ENCODE measurements at places on chromosomes 7 and 10.

DNA sequence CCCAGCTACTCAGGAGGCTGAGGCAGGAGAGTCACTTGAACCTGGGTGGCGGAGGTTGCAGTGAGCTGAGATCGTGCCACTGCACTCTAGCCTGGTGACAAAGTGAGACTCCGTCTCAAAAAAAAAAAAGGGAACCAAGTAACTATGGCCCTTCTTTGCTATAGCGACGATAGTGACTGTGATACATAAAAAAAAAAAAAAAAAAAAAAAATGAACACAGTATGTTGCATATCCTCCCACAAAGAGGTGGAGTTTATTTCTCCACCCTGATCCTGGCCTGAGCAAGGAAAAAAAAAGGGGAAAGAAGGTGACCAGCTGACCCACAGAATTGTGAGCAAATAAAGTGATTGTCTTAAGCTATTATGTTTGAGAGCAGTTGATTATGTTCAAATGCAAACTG, 42.3 kb upstream of the STEAP1B start:
- no peak for DNase-seq

DNA sequence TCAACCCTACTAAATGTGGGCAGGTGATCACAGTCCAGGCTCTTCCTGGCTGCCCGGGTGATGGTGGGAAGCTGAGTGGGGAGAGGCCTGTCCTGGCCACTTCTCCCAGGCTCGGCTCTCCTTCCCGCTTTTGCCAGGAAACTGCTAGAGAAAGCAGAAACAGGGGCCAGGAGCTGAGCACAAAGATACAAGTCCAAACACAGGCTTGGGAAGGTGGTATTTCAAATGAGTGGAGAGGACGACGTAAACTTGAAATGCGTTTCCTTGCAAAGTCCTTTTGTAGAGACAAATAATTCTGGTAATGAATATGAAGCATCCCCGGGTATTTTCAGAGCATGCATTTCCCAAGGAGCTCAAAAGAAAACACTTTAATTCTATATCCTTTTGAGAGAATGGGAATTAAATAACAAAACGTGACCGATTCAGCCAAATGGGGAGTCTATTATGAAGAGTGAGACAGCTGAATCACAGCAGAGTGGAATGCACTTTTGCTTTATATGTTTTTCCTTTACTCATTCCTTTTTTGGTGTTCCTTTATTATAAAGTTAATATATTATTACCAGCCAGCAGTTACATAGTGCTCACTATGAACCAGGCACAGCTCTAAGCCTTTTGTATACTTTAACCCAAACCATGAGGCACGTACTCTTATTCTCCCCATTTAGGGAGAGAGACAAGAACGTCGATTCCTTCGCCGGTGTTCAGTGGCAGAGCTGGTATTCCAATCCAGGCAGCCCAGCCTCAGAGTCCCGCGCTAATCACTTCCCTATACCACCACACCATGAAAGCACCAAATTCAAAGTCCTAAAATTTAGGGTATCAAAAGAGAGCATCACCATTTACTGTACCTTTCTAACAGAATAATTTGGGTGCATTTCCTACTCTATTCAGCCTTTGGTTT, 218.2 kb upstream of the KLF14 start:
- no peak for DNase-seq

DNA sequence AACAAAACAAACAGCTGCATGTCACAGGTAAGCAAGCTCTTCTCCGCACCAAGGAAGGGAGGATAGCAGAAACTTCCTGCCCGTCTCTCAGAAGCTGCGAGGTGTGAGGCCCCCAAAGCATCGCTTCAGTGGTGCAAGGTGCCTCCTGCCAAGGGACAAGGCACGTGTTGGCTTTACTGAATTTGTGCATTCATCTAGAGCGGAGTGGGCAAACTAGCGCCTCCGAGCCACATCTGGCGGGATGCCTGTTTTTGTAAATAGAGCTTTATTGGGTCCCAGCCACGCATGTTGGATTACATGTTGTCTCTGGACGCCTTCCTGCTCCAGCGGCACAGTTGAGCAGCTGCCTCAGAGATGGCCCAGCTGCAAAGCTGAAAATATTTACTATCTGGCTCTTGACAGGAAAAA, 27.7 kb downstream of the PHYH start:
- no peak for DNase-seq

- no peak for DNase-seq
These were observed 39.8 kb downstream of the VWA2 start for GRCh38 chr10:114278884-114279191.

- no peak for DNase-seq
These were observed 337 bp downstream of the TRIL start for GRCh38 chr7:28957751-28958234.

- no peak for DNase-seq
These were observed 18.2 kb downstream of the TTYH3 start for GRCh38 chr7:2649991-2650390.

DNA sequence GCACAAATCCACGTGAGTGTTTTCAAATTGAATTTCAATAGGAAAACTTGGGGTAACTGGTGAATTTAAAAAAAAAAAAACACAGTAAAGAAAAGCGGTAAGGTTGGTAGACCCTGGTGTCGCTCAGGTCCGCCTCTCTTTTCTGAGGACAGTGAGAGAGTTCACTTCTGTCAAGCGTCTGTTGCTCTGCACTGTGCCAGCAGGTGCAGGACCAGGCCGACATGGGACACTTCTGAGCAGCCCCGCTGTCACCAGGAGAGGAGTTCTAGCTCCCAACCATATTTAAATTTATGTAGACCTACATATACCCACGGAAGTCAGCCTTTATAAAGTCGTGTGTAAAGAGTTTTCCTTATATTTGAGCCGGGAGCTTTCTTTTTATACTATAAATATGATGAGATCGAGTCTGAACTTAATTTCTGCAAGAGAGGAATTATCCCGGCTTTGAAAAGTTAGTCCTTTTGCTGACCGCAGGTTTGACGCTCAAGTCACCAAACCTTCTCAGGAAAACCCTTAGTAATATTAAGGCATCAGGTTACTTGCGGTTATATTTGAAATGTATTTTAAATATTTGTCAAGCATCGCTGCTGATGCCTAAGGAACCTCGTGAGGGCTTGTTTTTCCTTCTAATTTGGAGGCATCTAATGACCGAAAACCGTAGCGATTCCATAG, 531 bp downstream of the IKZF1 start:
- DNase-seq = no peak

GRCh38 chr7:15851201-15851600, 164.7 kb upstream of the MEOX2 start:
- DNase-seq = no peak

- DNase-seq = no peak
These were observed 42.5 kb upstream of the ZNF438 start for GRCh38 chr10:31073996-31074721.

GRCh38 chr10:62788861-62789467, 15.6 kb upstream of the ADO start:
- DNase-seq = no peak

GRCh38 chr7:25348104-25348503, 119.8 kb upstream of the NPVF start:
- no peak for DNase-seq

- DNase-seq = no peak
These were observed 180.5 kb upstream of the AOAH start for GRCh38 chr7:36904802-36905201.

GRCh38 chr7:45700556-45700955, 126.4 kb downstream of the ADCY1 start:
- no peak for DNase-seq

DNA sequence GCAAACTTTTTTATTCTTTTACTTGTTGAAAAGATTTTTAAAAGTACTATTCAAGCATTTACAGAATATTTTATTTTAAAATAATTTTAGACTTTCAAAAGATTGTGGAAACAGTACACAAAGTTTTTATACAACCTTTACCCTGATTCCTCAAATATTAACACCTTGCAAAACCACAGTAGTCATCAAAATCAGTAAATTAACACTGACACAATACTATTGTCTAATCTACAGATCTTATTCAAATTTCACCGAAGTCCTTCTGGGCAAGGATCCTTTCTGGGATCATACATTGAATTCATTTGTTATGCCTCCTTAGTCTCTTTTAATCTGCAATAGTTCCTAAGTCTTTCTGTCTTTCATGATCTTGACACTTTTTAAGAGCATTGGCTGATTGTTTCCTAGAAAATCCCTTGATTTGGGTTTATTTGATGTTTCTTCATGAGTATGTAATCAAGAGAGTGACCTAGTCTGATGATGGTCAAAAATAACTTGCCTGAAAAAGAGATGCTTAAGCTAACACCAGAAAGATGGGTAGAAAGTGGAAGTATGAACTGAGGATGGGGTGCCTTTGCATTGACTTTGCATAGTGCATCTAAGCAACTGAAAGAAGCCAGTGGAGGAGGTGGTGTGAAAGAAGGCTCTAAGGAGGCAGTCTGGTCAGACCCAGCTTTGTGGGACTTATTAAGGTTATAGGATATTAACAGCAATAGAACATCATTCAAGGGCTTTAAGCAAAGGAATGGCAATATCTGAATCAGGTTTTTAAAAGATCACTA, 9.7 kb downstream of the STAMBPL1 start:
- no peak for DNase-seq

DNA sequence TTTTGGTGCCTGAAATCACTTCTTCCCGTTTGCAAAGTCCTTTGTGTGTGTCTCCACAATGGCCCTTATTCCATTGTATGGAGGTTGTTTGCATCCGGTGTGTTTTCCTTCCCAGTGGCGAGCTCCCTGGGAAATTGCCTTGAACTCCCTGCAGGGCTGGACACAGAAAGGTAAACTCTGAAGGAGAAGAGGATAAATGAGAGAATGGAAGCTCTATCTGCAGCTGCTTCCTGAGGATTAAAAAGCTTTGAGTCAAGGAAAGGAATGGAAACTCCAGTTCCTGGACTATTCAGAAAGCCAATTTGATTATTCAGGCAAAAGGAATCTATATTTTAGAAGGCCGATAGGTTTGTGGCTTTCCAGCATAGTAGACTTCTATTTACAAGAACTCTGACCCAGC, 4.4 kb upstream of the GRK5 start:
- no peak for DNase-seq

DNA sequence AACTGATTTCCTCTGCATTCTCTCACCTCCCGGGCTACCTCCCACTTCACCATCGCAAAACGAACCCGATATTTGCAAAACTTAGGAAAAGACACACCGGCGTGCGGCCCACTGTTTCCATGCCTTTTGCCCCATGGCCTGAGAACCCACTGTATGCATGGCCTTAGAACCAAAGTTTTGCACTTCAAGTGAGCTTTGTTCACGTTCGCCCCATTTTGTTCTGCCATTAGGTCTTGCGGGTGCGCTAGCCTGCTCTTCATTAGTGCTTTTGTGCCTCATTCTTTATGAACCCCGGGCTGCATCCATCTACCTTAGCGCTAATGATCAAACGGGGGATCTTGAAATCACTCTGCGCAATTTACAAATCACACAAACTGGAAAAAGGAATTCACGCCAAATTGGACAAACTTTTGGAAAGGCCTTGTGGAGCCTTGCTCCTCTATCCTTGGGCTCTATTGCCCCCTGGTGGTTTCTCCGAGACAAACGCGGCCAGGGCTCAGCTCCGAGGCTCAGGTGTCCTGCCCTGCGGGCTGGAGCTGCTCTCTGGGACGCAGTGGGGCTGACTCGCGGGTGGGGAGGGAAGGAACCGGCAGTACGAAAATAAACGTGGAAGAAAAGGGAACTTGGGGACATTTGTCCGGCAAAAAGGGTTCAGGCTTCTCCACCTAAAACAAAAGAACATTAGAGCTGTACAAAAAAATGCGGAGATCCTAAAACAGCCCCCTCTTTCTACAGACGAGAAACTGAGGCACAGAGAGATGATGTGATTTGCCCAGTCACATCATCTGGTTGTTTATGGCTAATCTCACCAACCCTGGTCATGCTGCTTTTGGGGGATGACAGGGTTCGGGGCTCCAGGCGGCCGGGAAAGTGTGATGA, 300.4 kb upstream of the NFE2L3 start:
- no peak for DNase-seq

DNA sequence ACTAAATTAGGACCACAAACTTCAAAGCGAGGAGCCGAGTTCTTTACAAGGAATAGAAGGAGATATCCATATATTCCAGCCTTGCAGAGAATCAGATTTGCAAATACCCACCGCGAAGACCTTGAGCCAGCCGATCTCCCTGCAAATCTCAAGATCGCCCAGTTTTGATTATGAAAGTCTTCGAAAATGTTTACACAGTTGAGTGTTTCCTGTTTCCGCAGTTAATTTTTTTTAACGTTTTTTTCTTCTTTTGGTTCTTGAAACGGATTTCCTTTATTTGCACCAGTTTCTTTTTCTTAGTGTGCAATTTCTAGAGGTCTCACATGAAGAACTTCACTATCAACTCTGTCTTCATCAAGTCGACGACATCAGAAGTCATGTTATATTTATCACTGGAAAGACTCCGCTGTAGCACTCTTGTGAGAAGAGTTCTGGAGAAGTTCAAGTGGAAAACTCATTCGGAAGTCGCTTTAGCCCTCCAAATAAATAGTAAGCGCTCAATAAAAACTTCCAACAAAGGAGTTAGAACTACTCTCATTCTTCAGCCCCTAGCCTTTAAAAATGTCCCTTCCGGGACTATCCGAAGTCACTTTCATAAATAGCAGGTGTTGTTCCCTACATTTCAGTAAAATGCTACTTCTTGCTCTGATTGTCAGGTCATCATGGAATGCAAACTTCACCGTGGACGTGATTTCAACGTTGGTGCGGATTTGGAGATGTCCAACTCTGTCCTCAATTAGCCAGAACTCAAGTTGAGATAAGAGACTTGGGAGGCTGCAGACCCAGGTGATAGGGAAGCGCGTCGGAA, 11.9 kb upstream of the SPAG6 start:
- no peak for DNase-seq

DNA sequence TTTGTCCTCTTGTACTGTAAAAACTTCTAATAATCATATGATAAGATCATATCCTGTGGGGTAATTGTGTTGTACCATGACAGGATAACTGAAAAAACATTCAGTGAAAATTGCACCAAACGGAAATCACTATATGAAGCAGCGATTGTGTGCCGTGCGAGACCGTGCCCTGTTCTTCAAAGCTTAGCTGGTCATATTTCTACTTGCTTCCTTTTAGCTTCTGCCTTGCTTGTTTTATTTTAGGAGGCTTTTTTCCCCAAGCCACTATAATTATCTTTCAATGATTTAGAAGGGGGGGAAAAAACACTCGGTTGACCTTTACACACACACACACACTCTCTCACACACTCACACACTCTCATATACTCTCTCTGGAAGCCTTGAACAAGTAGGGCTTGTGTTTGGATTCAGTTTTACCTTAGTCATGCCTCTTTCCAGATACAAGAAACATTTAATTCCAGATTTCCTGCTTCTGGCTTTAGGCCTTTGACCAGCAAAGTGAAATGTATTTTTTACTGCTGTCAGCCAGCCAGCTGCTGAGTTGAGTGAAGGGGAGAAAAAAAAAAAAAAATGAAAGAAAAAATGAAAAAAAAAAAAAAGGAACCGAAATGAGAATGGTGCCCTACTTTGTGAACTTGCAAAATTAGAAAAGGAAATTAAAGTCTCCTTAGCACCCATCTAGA, 181.4 kb downstream of the ARID5B start:
- DNase-seq = no peak
